ENCODE measurements at places on chromosomes 16 and 17. TPM values are rescaled to one million over a fixed set of nuclear protein-coding genes. Genes with fewer than 3 reads are reported as not detected.
A peak's percentile ranks its signal among the peaks of the same experiment; 100 is the strongest.

The NPTX1 gene
- total RNA-seq, result 0.83 TPM

The KRT12 gene
- not detected for total RNA-seq

The KRT20 gene
- not detected for total RNA-seq

The LYRM1 gene
- total RNA-seq, result 31.8 TPM

The C17orf67 gene
- total RNA-seq, result 4.5 TPM

- no peak overlapping the region for H3K4me3 ChIP-seq
- no peak for DNase-seq
- H3K27ac ChIP-seq, result no peak overlapping the region
- no peaks in the 10 kb centered on the region for H3K36me3 ChIP-seq
- H3K27me3 ChIP-seq, result no peaks in the 10 kb centered on the region
Observed at GRCh38 chr16:11307639-11308492, 26.7 kb upstream of the PRM1 start.

GRCh38 chr16:70700101-70701020, 14.5 kb upstream of the MTSS2 start:
- no peak overlapping the region for H3K27ac ChIP-seq
- no peaks in the 10 kb centered on the region for H3K36me3 ChIP-seq
- H3K4me3 ChIP-seq, result no peak overlapping the region
- DNase-seq, result no peak
- H3K27me3 ChIP-seq, result no peaks in the 10 kb centered on the region

- no peaks in the 10 kb centered on the region for H3K36me3 ChIP-seq
- peak overlapping the region; percentile 86 for H3K4me3 ChIP-seq
- no peak overlapping the region for H3K27ac ChIP-seq
- DNase-seq, result peak; percentile 43
- peaks cover 10% of the 10 kb centered on the region for H3K27me3 ChIP-seq
Observed at GRCh38 chr17:82332669-82333278, 792 bp downstream of the SECTM1 start.

- no peaks in the 10 kb centered on the region for H3K27me3 ChIP-seq
- H3K36me3 ChIP-seq, result no peaks in the 10 kb centered on the region
- H3K4me3 ChIP-seq, result no peak overlapping the region
Observed at GRCh38 chr16:81513204-81514040, 68.8 kb downstream of the CMIP start.

DNA sequence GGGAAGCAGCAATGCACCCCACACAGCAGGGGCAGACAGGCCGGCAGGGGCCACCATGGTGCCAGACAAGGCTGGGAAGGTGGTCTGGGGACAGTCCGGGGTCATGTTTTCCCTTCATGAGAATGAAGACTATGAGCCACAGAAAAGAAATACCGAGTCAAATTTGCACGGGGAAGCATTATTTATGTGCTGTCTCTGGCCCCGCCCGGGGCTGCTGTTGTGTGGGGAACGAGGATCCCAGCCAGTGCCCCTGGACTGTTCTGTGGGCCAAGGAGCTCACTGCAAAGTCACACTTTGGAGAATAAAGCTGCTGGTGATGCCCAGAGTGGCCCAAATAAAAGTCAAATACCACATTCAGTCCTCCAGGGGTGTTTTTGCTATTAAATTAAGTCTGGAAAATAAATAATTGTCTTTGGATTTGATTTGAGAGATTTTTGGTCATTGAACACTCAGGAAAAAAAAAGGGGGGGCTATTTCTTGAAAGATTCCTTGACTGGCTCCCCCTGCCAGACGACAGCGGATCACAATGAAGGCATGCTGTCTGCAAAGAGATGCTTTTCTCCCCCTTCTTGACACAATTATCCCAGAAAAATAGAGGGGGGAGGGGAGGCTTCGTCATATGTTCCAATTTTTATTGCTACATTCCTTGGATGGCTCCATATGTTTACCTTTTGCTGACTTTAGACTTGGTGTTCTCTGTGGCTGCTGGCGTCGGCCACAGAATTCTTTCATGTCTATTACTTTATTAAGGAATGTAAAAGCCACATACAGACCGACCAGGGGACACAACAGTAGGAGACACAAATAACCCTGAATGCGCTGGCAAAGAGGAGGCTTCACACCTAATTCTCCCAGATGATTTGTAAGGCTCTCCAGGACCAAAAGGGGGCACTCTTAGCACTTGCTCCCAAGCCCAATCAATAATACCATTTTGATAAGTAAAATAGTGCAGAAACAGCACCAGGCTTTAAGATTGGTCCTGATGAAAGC, 27.1 kb upstream of the ANKFN1 start:
- no peak overlapping the region for H3K4me3 ChIP-seq
- peak; percentile 1 for DNase-seq

DNA sequence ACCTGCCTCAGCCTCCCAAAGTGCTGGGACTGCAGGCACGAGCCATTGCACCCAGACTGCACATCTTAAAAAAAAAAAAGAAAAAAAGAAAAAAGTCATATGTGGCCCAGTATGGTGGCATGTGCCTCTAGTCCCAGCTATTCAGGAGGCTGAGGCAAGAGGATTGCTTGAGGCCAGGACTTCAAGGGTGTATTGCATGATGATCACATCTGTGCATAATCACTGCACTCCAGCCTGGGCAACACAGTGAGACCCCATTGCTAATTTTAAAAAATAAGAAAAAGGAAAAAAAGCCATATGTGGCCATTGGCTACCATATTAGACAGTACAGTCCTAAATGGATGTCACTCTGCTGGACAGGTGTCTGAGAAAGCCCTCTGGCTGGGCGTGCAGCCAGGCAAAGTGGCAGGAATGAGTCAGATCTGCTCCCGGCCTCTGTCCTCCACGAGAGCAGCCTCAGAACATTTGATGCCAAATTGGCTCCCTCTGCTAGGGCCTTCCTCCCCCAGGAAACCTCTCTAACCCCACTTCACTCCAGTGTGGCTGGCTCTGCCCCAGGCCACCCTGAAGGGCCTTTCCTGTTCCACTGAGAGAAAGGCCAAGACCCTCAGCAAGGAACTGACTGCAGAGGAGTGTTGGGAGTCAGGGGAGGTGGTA, 14.7 kb downstream of the CA7 start:
- H3K4me3 ChIP-seq, result no peak overlapping the region
- H3K27me3 ChIP-seq, result no peaks in the 10 kb centered on the region
- no peak for DNase-seq
- H3K4me1 ChIP-seq, result no peaks in the 10 kb centered on the region
- H3K36me3 ChIP-seq, result no peaks in the 10 kb centered on the region

DNA sequence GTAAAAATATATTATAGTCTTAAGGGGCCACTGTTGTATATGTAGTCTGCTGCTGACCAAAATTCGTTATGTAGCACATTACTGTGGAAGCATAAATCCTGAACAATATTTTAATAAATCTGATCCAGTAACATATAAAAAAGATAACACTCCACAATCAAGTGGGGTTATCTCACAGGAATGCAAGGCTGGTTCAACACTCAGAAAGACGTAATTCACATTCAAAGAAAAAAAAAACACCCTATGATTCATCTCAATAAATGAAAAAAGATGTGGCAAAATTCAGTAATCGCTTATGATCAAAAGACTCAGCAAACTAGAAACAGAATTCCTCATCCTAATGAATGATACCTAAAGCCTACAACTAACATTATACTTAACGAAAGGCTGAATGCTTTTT, 47.8 kb downstream of the CREBBP start:
- DNase-seq, result no peak
- no peak overlapping the region for H3K4me3 ChIP-seq
- no peak overlapping the region for H3K27ac ChIP-seq
- peaks cover 12% of the 10 kb centered on the region for H3K36me3 ChIP-seq
- H3K4me1 ChIP-seq, result peaks cover 10% of the 10 kb centered on the region
- H3K27me3 ChIP-seq, result no peaks in the 10 kb centered on the region
